ENCODE measurements at places on chromosomes 1 and 21. TPM values are rescaled to one million over a fixed set of nuclear protein-coding genes. Genes with fewer than 3 reads are reported as not detected.

Gene MAP1LC3C
- total RNA-seq = not detected

Gene CCDC17
- 3.8 TPM for total RNA-seq

Gene LCE2A
- not detected for total RNA-seq

DNA sequence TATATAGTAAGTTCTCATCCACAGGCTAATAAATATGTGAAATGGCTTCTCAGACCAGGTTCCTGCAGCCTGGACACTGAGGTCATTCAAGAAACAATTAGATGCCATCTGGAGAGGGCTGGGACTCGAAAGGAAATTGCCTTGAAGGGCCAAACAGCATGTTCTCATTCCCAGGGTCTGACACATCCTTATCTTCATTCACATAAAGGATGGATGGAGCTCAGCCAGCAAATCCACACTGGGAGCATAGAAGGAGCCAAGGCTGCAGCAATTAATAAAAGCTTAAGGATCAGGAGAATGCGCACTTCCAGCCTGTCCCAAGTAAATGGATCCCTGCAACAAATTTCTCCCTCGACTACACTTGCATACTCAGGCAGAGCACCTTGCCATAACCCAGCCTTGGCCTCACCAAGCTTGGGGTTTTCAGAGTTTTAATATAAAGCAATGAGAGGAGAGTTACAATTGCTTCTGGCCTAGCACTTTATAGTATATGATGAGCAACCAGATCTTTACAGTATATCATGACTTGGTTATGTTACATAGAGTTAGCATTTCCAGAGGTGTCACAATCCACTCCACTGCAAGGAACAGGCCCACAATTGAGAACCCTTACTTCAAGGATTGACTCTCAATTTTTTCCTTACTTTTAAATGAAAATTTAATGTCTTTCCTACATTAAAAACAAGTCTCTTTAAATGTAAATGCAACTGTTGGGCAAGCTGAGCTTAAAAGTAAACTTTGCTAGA lies 55.9 kb downstream of the BCAR3 start:
- no peak for DNase-seq

- no peak for DNase-seq
These were observed 46.1 kb downstream of the MEGF6 start for GRCh38 chr1:3564921-3565831.

DNA sequence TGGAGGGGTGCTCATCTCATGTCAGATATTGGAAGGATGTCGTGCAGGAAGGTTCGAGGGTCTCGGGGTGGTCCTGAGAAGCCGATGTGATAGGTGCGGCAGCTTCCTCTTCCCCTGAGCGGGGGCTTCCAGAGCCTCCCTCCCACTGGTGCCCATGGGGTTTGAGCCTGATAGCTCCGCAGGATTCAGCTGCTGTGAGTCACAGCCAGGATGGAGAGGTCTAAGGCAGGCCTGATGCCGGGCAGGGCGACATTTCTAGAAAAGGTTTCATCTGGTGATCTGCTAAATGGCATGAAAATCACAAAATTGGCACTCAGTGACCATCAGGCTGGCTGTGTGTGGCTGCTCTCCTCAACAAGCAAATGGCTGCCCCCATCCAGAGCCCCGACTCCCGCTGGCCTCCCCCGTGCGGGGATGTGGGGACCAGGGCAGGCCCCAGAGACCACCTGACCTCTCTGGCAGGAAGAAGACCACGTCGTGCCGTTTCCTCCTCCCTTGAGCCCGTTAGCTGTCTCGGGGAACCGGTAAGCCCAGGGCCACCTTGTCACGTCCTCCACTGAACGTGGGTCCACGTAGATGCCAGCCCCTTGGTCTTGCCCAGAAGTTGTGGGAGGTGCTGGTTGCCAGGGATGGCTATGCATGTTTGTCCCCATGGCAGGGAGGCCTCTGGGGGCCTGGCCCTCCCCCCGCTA lies 66.1 kb downstream of the SKI start:
- DNase-seq = no peak

GRCh38 chr1:40059338-40059959 lies 18.9 kb downstream of the CAP1 start:
- no peak for DNase-seq

DNA sequence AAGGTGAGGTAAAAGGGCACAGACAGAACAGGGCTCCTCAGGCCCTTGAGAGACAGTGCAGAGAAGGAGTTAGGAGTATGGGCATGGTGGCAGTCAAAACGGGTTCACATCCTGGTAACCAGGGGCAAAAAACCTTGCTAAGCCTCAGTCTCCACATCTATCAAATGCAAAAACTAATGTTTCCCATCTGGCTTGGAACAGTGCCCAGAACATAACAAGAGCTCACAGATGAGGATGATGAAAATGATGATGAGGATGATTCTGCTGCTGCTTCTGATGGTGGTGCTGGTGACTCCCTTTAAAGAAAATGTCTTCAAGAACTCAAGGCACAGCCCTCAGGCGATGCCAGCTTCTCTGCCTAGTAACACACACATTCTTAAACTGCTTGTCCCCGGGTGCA lies 24.1 kb downstream of the HHIPL2 start:
- no peak for DNase-seq

DNA sequence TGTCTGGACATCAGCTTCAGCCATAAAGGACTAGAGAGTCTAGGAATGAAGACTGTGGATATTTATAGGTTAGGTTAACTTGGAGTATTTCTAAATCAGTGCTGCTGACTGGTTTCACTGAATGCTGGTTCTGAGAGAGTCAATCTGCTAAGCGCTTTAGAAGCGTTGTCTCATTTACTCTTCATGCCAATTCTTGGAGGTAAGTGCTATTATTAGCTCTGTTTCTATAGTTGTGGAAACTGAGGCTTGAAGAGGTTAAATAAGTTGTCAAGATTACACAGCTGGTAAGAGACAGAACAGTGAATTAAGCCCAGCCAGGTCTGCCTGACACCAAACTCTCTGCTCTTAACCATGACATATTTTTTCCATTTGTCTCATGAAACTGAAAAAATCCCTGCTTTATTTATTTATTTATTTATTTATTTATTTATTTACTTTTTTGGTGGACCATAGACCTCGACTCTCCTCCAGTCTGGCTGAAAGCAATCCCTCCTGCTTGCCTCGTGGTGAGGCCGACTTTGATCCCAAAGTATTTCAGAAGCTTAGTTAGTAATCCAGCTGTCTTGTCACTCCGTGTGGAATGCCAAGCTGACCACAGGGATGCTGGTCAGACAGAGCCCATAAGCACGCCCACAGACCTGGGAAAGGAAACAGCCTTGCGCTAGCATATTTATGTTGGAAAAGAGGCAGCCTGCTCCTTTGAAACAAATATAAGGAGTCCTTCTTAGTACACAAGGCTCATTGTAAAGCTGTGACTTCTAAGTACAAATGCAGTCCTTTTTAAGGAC lies 16.9 kb downstream of the NTMT2 start:
- DNase-seq = no peak

- no peak for DNase-seq
These were observed 8.3 kb downstream of the MCOLN2 start for GRCh38 chr1:84988588-84988987.

- no peak for DNase-seq
These were observed 391.9 kb downstream of the SIPA1L2 start for GRCh38 chr1:232238009-232238408.

- DNase-seq = no peak
These were observed 578.3 kb upstream of the NR5A2 start for GRCh38 chr1:199449221-199449620.

- no peak for DNase-seq
These were observed 107.8 kb downstream of the NFIA start for GRCh38 chr1:61190153-61190552.

GRCh38 chr1:226728448-226728847 lies 10.6 kb downstream of the ITPKB start:
- DNase-seq = no peak

GRCh38 chr1:114164840-114165543 lies 11.3 kb upstream of the SYT6 start:
- no peak for DNase-seq

- DNase-seq = no peak
These were observed 184.9 kb downstream of the ZC3H11B start for GRCh38 chr1:219427989-219428388.

GRCh38 chr1:236365999-236366570 lies 28.0 kb upstream of the EDARADD start:
- no peak for DNase-seq

Data from prostate gland (tissue), 2 donors.